GM23338 (cell line): ENCODE measurements at places on chromosomes 7 and 10. TPM values are rescaled to one million over a fixed set of nuclear protein-coding genes. Genes with fewer than 3 reads are reported as not detected.

The HOXA7 gene
- polyA plus RNA-seq = 0.24 TPM in 1 of 2 replicates, not detected in the other

The WDFY4 gene
- polyA plus RNA-seq = not detected in 2 replicates

The DGKI gene
- 0.16 and 0.40 TPM in 2 replicates for polyA plus RNA-seq

The DPYSL4 gene
- 9.7 and 10.6 TPM in 2 replicates for polyA plus RNA-seq

The SEMA3A gene
- polyA plus RNA-seq = 12.3 and 19.8 TPM in 2 replicates

The CCSER2 gene
- polyA plus RNA-seq = 25.4 and 37.2 TPM in 2 replicates

The LRRC18 gene
- polyA plus RNA-seq = not detected in 2 replicates

The RBP3 gene
- polyA plus RNA-seq = not detected in 2 replicates

The BLNK gene
- 0.11 and 0.40 TPM in 2 replicates for polyA plus RNA-seq

The ZNF365 gene
- polyA plus RNA-seq = 0.19 and 0.42 TPM in 2 replicates

The CTAGE6 gene
- polyA plus RNA-seq = not detected in 2 replicates

The KAT6B gene
- polyA plus RNA-seq = 15.4 and 21.3 TPM in 2 replicates

The MOSPD3 gene
- polyA plus RNA-seq = 18.6 and 23.5 TPM in 2 replicates

The PON1 gene
- polyA plus RNA-seq = 1.2 and 2.1 TPM in 2 replicates

The ATOH7 gene
- polyA plus RNA-seq = 0.23 TPM in 1 of 2 replicates, not detected in the other

The ENKUR gene
- 0.30 and 0.44 TPM in 2 replicates for polyA plus RNA-seq

The RBP4 gene
- 0.47 and 0.79 TPM in 2 replicates for polyA plus RNA-seq

The SFTPA1 gene
- not detected in 2 replicates for polyA plus RNA-seq
